Type B pancreatic cell (in vitro differentiated cells): ENCODE measurements at places on chromosomes 16 and 17. TPM values are rescaled to one million over a fixed set of nuclear protein-coding genes. Genes with fewer than 3 reads are reported as not detected.

The GPR179 gene
- total RNA-seq = 0.14 and 0.59 TPM in 2 replicates

DNA sequence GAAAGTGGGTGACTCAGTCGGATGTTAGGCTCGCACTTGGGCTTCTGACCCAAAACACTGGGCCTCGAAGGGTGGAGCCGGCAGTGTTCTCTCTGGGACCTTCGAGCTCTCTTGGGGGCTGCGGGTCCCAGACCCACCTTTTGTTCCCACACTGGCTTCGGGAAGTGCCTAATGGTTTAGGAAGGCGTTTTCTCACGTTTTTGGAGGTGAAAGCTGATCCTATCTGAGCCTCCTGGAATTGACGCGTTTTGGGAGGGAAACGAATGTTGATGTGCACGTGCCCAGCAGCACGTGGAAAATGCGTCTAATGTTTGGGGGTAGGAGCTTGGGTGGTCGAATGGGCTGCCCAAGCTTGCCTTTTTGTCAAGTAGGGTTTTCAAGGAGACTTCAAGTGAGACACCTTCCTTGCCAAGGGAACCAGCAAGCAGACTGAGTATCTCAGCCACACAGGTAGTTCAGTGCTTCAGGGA, 666 bp downstream of the HGS start:
- peak overlapping the region; percentile 87 for H3K4me3 ChIP-seq
- H3K36me3 ChIP-seq = peaks cover 4% of the 10 kb centered on the region
- peaks cover 14% of the 10 kb centered on the region for H3K4me1 ChIP-seq

DNA sequence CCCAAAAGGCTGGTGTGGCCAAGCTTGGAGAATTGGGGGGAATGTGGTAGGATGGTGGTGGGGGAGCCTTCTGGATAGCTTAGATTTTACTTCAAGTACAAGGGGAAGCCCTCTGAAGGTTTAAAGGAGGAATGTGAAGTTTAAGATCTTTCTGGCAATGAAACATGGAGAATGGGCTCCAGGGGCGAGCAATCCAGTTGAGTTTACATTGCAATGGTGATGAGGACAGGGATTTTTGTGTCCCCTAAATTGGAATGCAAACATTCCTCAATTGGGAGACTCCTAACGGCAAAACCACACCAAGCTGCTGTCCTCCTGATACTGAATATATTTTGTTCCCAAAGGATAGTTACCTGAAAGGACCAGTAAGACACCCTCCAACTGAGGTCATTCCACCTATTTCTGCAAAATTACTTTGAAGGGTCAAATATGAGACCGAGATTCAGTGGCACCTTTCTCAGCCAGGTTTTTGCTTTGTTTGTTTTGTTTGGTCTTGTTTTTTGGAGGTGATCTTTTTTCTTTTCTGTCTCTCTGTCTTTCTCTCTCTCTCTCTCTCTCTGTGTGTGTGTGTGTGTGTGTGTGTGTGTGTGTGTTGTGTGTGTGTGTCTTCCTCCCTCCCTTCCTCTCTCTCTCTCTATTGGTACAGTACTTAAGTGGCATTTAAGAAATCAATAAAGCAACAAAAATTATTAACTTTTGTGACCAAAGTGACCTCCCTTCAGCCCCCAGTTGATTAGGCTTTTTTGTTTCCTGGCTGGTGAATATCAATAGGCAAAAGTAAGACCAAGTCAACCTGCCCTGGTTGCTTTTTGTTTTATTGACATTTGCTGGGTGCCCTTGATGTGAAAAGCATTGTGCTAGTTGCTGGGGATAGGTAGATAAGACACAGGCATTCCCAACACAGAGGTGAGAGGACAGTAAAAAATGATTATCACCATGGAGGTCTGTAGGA, 16.4 kb upstream of the TAT start:
- no peaks in the 10 kb centered on the region for H3K4me1 ChIP-seq
- H3K27me3 ChIP-seq = peaks cover 37% of the 10 kb centered on the region
- no peak overlapping the region for H3K4me3 ChIP-seq

GRCh38 chr17:82447876-82448275, 2.7 kb downstream of the CYBC1 start:
- DNase-seq = no peak
- no peaks in the 10 kb centered on the region for H3K27me3 ChIP-seq
- no peak overlapping the region for H3K27ac ChIP-seq
- H3K36me3 ChIP-seq = no peaks in the 10 kb centered on the region

GRCh38 chr17:36705874-36706731, 104.7 kb downstream of the MRM1 start:
- no peaks in the 10 kb centered on the region for H3K4me1 ChIP-seq
- peaks cover 63% of the 10 kb centered on the region for H3K27me3 ChIP-seq
- no peak overlapping the region for H3K4me3 ChIP-seq
- no peak overlapping the region for H3K27ac ChIP-seq
- H3K36me3 ChIP-seq = no peaks in the 10 kb centered on the region

DNA sequence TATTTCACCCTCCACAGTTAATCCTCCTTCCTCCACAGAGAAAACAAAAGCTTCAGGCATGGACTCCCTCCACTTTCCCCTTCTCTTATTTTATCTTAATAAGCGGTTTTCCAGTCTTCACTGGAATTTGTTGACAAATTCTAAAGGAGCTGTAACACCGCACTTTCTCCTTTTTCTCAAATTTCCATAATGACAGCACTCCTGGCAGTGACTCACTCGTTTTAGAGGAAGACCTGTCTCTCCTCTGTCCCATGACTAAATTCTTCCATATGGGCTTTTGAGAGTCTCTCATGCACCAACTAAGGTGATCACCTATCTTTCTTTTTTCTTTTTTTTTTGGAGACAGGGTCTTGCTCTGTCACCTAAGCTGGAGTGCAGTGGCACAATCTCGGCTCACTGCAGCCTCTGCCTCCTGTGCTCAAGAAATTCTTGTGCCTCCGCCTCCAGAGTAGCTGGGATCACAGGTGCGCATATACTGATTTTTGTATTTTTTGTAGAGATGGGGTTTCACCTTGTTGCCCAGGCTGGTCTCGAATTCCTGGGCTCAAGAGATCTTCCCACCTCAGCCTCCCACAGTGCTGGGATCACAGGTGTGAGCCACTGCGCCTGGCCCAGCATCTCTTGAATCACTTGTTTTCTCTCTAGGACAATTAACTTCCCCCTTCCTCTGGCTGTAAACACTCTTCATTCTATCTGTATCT, 7.7 kb downstream of the ITGAM start:
- H3K36me3 ChIP-seq = no peaks in the 10 kb centered on the region
- no peak overlapping the region for H3K27ac ChIP-seq
- H3K27me3 ChIP-seq = peaks cover 38% of the 10 kb centered on the region

- peaks cover 16% of the 10 kb centered on the region for H3K4me1 ChIP-seq
- no peak for DNase-seq
- peaks cover 6% of the 10 kb centered on the region for H3K27me3 ChIP-seq
- no peak overlapping the region for H3K4me3 ChIP-seq
- no peak overlapping the region for H3K27ac ChIP-seq
- no peaks in the 10 kb centered on the region for H3K36me3 ChIP-seq
Measured at GRCh38 chr17:39139561-39139960, 11.9 kb downstream of the PLXDC1 start.

The ALOX15B gene
- not detected in 2 replicates for total RNA-seq

DNA sequence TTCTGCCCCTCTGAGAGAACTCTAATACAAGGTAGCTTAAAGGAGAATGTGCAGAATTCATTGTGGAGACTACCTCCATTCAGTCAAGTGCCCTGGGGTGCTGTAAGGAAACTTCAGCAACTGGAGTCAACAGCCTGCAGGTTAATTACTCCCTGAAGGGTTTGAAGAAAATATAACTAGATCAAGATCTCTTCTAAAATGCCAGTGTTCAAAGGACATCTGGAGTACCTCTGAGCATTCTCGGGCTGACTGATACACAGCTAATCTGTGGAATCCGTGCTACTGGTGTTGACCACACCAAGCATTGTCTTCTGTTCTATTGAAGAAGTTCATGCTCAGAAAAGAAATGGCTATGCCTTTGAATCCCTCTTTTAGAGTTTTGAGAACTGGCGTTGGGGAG, 11.5 kb upstream of the ATXN1L start:
- no peaks in the 10 kb centered on the region for H3K4me1 ChIP-seq
- H3K27me3 ChIP-seq = no peaks in the 10 kb centered on the region
- DNase-seq = no peak
- no peak overlapping the region for H3K27ac ChIP-seq
- no peaks in the 10 kb centered on the region for H3K36me3 ChIP-seq

- no peak overlapping the region for H3K27ac ChIP-seq
- H3K4me1 ChIP-seq = peaks cover 11% of the 10 kb centered on the region
- H3K27me3 ChIP-seq = no peaks in the 10 kb centered on the region
- H3K36me3 ChIP-seq = no peaks in the 10 kb centered on the region
- no peak for DNase-seq
Measured at GRCh38 chr16:78183437-78184237, 84.2 kb downstream of the WWOX start.
